ENCODE measurements at places on chromosomes 6 and 20. TPM values are rescaled to one million over a fixed set of nuclear protein-coding genes. Genes with fewer than 3 reads are reported as not detected.
A peak's percentile ranks its signal among the peaks of the same experiment; 100 is the strongest.

GRCh38 chr6:94785514-94785913 lies 791.8 kb upstream of the MANEA start:
- H3K36me3 ChIP-seq, result no peaks in the 10 kb centered on the region
- no peak overlapping the region for H3K27ac ChIP-seq
- no peaks in the 10 kb centered on the region for H3K27me3 ChIP-seq
- no peak for DNase-seq

PKIB gene
- total RNA-seq, result 3.3 TPM

GRCh38 chr6:32484614-32484998 lies 44.9 kb downstream of the HLA-DRA start:
- DNase-seq, result no peak
- no peaks in the 10 kb centered on the region for H3K27me3 ChIP-seq
- H3K4me3 ChIP-seq, result no peak overlapping the region
- no peaks in the 10 kb centered on the region for H3K36me3 ChIP-seq
- H3K27ac ChIP-seq, result no peak overlapping the region

TUBB1 gene
- total RNA-seq, result 0.25 TPM

- no peak overlapping the region for H3K4me3 ChIP-seq
- H3K4me1 ChIP-seq, result peaks cover 5% of the 10 kb centered on the region
- DNase-seq, result peak; percentile 30
- H3K27me3 ChIP-seq, result no peaks in the 10 kb centered on the region
- peak overlapping the region; percentile 75 for H3K27ac ChIP-seq
- no peaks in the 10 kb centered on the region for H3K36me3 ChIP-seq
Measured at GRCh38 chr6:132130626-132131298, 179.6 kb upstream of the CCN2 start.

DNA sequence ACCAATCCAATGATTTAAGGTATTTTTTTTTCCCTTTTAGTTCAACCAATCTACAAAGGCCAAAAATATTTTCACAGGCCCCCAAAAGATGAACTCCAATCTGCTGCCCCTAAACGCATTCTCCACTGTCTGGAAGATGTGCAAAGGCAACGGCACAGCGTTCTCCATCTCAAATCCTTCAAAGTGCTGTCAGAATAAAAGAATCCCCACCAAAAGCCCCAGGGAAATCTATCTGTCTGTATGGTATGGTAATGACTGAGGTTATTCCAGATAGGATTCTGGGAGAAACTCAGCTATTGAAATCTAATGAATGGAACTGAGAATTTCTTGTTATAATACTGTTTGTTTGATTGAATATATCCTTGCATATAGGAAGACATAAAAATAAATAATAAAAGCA lies 217.8 kb upstream of the CCN2 start:
- no peaks in the 10 kb centered on the region for H3K36me3 ChIP-seq
- no peak overlapping the region for H3K27ac ChIP-seq
- H3K4me1 ChIP-seq, result no peaks in the 10 kb centered on the region
- H3K4me3 ChIP-seq, result no peak overlapping the region
- no peak for DNase-seq

DNA sequence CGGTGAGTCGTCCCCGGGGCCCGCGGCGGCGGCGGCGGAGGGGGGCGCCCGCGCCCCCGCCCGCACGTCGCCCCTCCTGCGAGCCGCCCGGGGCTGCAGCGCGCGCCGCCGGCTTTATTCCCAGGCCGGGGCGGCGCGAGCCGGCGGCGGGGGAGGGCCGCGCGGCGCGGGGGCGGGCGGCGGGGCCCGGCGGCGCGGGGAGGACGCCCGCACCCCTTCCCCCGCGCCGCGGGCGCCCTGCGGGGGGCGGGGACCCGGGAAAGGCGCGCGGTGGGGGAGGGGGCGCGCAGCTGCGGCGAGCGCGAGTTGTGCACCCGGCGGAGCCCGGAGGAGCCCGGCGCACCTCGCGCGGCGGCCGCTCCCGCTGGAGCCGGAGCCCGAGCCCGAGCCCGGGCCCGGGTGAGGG lies 646 bp downstream of the HMGA1 start:
- H3K36me3 ChIP-seq, result no peaks in the 10 kb centered on the region
- peak overlapping the region; percentile 85 for H3K27ac ChIP-seq
- no peaks in the 10 kb centered on the region for H3K27me3 ChIP-seq
- DNase-seq, result no peak

All from testis (tissue), 5 donors.